Astrocyte (in vitro differentiated cells and primary cell): ENCODE measurements at places on chromosomes 12 and 14. TPM values are rescaled to one million over a fixed set of nuclear protein-coding genes. Genes with fewer than 3 reads are reported as not detected.

GRCh38 chr14:42163136-42163535 is 556.5 kb downstream of the LRFN5 start:
- H3K4me3 ChIP-seq, result no peak overlapping the region
- DNase-seq, result no peak
- H3K27me3 ChIP-seq, result no peaks in the 10 kb centered on the region
- no peak overlapping the region for H3K27ac ChIP-seq

DNA sequence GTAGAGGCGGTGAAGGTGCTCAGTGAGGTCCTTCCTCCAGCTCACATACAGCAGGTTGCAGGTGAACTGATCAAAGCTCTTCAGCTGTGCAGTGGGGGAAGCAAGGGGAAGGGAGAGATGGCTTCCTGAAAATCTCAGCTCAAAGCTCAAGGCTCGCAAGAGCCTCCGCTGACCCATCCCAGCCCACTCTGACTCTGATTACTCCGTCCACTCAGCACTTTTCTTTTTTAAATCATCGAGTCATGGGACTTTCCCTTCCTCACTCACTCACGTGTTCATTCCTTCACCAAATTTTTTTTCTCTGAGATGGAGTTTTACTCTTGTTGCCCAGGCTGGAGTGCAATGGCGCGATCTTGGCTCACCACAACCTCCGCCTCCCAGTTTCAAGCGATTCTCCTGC is 4.7 kb downstream of the ABCD4 start:
- H3K27ac ChIP-seq, result no peak overlapping the region
- peaks cover 11% of the 10 kb centered on the region for H3K36me3 ChIP-seq
- H3K4me1 ChIP-seq, result peaks cover 17% of the 10 kb centered on the region
- no peaks in the 10 kb centered on the region for H3K27me3 ChIP-seq
- no peak overlapping the region for H3K4me3 ChIP-seq
- no peak for DNase-seq

- DNase-seq, result no peak
- no peaks in the 10 kb centered on the region for H3K4me1 ChIP-seq
- H3K27me3 ChIP-seq, result peaks cover 3% of the 10 kb centered on the region
- no peak overlapping the region for H3K27ac ChIP-seq
Observed at GRCh38 chr14:21748869-21749303, 75.3 kb upstream of the OR4E1 start.

The KLHDC1 gene
- total RNA-seq, result 0.94 and 1.2 TPM in 2 replicates

The FGF6 gene
- total RNA-seq, result not detected in 2 replicates
